ENCODE measurements at places on chromosomes 5 and 9.

DNA sequence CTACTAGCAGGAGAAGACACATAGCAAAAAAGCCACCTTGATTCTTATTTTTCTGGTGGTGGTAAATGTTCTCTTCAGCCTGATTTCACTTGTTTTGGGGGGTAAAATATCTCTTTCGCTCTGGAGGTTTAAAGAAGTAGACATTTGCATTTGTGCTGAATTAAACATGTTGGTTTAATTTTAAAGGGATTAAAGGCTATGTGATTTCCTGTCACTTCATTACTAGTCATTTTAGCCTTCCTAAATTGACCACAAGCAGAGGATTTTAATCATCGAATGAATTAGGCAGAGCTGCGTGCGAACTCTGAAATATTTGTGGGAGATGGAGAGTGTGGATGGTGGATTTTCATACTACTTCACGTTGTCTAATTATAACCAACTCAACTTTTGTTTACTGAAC is 4.8 kb downstream of the RASGRF2 start:
- no peak for DNase-seq

DNA sequence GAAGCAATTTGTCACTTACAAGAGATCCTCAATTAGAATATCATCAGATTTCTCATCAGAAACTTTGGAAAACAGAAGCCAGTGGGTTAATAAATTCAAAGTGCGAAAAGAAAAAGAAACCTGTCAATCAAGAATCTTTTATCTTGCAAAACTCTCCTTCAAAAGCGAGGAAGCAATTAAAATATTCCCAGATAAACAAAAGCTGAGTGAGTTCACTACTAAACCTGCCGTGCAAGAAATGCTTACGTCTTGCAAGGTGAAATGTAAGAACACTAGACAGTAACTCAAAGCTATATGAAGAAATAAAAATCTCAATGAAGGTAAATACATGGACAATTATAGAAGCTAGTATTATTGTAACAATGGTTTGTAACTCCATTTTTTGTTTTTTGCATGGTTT is 62.8 kb upstream of the IL33 start:
- no peak for DNase-seq

DNA sequence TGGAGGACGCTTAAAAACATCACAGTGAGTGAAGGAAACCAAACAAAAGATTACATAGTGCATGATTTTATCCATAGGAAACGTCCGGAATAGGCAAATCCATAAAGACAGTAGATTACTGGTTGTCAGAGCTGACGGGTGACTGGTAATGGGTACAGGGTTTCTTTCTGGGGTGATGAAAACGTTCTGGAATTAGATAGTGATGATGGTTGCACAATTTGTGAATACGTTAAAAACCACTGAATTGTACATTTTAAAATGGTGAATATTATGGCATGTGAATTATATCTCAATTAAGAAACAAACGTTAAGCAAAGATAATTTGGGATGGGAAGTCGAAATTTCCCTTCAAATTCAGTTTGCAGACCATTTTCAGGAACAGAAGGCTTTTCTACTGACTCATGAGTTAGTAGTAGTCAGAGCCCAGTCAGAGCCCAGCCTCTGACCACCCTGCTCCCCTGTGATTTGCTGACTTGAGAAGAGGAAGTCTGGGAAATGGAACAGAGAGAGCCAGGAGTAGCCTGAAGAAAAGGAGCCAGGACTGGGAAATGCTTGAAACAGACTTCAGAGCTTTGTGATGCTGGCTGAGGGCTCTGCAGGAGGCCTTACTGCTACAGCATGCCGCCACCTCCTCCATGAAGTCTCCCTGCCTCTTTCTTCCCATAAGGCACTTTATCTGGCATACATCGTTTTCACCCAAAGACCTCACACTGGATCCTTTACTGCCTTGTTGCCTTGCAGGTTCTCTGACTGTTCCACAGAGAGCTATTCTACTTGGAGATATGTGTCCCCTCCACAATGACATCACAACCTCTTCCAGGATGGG is 46.4 kb upstream of the CTNNA1 start:
- DNase-seq, result no peak

DNA sequence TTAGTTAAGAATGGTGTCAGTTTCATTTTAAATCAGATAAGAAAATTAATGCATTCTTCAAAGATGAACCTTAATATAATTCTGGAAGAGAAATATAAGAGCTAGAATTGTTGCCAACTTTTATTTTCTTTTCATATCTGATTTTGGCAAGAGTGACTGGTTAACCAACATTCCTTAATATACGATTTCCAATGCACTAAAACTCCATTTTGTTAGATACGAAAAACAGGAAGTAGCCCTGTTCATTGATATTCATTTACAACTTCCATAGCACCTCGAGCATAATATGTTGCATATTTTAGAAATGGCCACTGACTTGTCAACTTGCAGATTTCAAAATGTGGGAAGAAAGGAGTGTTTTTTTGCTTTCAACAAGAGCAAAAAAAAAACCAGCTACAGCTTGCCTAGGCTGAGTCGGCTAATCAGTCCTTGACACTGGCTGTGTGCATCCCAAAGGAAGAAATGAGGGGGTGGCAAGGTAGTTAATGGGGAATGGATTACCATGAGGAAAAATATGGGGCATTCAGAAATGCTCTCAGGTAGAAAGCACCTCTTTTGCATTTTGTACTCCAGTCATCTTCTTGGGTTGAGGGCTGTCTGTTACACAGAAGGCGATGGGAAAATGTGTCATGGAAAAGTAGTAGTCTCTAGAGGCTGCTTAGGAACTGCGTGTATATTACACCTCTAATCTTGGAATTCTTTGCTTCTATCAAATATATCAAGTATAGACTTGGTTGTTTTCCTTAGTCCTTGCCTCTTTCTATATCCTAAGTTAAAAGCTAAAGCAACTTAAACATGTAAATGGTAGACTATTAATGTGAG is 3.9 kb downstream of the MAP3K1 start:
- DNase-seq, result no peak

GRCh38 chr5:24831989-24832388 is 187.2 kb upstream of the CDH10 start:
- DNase-seq, result no peak

DNA sequence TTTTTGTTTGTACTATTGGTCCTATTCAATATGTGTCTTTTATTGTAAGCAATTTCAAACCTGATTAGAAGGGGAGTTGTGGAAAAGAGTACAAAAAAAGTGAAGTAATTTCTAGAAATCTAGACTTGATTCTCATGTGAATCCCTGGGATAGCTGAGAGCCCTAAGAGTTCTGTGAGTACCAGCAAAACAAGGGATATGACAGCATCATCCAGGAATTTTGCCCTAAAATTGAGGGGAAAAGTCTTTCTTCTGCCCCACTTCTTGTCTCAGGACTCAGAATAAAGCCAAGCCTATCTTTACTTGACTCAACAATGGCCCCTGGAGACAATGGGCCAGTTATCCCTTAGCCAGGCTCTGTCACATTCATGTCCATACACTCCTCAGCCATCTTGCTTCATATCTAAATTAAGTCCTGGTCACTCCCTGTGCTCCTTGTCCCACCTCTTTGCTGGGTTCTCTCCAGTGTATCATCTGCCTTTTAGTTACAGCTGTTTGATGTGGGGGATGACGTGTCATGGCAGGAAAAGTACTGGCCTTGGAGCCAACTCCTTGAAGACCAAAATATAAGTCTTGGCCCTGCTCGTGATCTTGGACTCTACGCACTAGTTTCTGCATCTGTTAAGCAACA is 81.2 kb downstream of the ADAMTS12 start:
- DNase-seq, result no peak

DNA sequence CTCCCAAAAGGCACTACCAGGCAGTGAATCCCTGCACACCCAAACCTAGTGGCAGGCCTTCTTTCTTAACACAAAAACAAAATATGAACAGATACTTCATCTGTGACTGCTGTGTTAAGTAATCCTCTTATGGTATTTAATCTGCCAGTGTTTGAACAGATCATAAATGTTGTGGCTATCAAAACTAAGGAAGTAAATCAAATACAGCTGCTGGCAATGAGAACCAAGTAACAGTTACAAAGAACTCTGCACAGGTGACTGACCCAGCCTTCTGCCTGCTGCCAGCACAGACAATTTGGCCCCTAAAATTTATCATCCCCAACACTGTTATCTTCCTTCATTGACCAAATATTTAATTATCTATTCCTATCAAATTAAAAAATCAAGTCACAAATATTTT is 78.0 kb downstream of the GNAQ start:
- DNase-seq, result no peak

DNA sequence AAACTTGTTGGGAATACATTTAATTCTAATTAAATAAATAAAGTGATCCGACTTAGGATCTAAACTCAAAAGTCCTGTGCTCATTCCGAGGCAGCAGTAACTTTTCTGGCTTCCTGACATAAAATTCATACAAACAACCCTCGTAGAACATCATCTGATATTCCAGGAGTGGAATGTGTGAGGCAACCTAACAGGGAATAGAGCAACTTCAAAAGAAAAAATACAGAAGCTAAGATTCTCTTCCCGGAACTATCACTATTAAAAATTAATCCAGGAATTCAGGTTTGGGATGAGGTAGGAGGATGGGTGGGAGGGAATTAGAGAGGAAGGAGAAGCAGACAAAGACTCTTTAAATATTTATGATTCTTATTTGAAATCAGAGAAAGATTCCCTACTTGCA is 32.9 kb upstream of the TRIO start:
- DNase-seq, result no peak

DNA sequence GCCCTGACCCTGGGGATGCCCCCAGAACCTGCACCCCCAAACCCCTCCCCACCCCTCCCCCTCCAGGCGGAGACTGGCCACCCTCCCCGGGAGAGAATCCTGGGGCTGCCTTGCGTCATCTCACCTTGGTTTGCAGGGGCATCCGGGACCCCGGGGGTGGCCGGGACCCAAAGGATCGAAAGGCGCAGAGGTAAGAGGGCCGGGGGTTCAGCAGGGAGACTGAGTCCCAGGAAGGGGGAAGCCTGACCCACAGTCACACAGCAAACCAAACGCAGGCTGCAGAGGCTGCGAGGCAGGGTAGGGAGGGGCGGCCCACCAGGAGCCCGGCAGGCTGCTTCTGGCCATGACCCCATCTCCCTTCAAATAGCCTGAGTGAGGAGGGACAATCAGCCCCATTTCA is 33.8 kb upstream of the ORM1 start:
- peak; percentile 59 for DNase-seq

- no peak for DNase-seq
Measured at GRCh38 chr5:116421080-116421629, 153.5 kb downstream of the SEMA6A start.

- DNase-seq, result no peak
Measured at GRCh38 chr5:66828046-66828547, 231.9 kb downstream of the MAST4 start.

GRCh38 chr9:95071450-95071849 is 246.1 kb downstream of the FANCC start:
- no peak for DNase-seq

DNA sequence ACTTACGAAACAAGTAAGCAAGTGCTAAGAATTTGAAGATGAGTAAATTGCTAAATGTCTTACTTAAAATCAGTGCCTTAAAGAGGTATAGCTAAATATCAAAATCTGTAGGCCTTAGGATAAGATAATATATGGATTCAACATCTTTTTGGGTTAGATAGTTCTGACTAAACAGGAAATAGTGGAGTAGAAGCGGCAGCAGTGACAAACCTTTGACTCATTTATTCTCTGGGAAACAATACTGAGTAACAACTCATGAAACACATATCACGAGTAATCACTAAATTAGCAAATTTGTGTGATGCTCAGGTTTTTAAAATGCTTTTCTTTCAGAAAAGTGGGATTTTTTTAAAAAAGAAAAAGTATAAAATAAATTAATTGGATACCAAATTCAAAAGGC is 762.1 kb upstream of the TYRP1 start:
- DNase-seq, result no peak

All from spleen (tissue), 13 donors.